Activated CD8-positive, alpha-beta memory T cell treated with anti-CD3 and anti-CD28 coated beads, Interleukin-2, amount 10 ng/mL, durations not matched to agents 7 days and 5 days (primary cell): ENCODE measurements at places on chromosomes 3 and 15. TPM values are rescaled to one million over a fixed set of nuclear protein-coding genes. Genes with fewer than 3 reads are reported as not detected.

GRCh38 chr15:37764733-37765191, 169.7 kb upstream of the TMCO5A start:
- H3K36me3 ChIP-seq: no peaks in the 10 kb centered on the region
- peaks cover 4% of the 10 kb centered on the region for H3K4me1 ChIP-seq
- no peaks in the 10 kb centered on the region for H3K27me3 ChIP-seq
- H3K27ac ChIP-seq: no peak overlapping the region

- H3K4me3 ChIP-seq: no peak overlapping the region
- peaks cover 5% of the 10 kb centered on the region for H3K4me1 ChIP-seq
- H3K27me3 ChIP-seq: peaks cover 33% of the 10 kb centered on the region
- DNase-seq: no peak
- H3K27ac ChIP-seq: no peak overlapping the region
These were observed 51.7 kb downstream of the SPATA12 start for GRCh38 chr3:57112206-57112605.

- H3K27me3 ChIP-seq: no peaks in the 10 kb centered on the region
- no peak for DNase-seq
- no peak overlapping the region for H3K27ac ChIP-seq
- no peaks in the 10 kb centered on the region for H3K36me3 ChIP-seq
- H3K4me3 ChIP-seq: no peak overlapping the region
These were observed 315.2 kb downstream of the CLSTN2 start for GRCh38 chr3:140250010-140250855.

DNA sequence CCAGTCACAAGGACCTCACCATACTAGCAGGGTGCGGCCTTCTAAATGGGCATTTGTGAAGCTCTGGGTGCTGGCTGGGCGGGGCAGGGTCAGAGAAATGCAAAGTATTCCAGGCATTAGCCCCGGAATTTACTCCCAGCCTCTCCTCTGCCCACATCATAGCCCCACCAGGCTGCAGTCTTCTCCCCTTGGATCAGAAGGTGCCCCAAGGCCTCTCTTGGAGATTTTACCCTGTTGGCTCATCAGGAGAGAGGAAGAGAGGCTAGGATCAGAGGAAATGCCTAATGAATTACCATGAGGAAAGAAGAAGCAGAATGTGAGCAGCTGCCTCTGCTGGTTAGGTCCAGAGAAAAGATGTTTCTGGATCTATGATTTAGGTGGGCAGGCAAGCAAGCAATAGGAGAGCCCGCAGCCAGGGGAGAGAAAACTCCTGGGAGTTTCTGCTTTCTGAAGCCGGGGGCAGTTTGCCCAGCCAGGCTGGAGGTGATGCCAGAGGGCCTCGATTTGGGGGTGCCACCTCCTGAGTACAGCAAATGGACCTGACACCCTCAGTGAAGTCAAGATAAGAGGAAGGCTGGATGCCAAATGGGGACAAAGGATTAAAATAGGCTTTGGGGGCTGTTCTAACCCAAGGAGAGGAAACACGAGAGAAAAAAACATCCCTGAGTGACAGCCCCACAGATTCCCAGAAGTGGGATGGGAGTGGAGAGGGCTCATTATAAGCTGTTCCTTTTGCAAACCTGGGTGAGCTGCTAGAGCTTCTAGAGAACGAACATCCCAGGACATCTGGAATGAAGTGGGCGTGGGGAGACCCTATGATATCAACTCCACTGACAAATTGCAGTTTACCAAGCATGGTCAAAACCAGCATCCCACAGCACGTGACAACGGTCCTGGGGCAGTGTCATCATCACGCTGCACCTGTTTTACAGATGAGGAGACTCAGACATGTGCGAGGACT, 65.4 kb downstream of the BDH1 start:
- no peak overlapping the region for H3K4me3 ChIP-seq
- no peak overlapping the region for H3K27ac ChIP-seq
- H3K36me3 ChIP-seq: no peaks in the 10 kb centered on the region
- no peaks in the 10 kb centered on the region for H3K4me1 ChIP-seq
- H3K27me3 ChIP-seq: peaks cover 31% of the 10 kb centered on the region
- no peak for DNase-seq

GRCh38 chr3:164186095-164186494, 892.2 kb downstream of the SI start:
- H3K36me3 ChIP-seq: no peaks in the 10 kb centered on the region
- no peak overlapping the region for H3K4me3 ChIP-seq
- H3K4me1 ChIP-seq: no peaks in the 10 kb centered on the region
- no peak for DNase-seq
- no peak overlapping the region for H3K27ac ChIP-seq

DNA sequence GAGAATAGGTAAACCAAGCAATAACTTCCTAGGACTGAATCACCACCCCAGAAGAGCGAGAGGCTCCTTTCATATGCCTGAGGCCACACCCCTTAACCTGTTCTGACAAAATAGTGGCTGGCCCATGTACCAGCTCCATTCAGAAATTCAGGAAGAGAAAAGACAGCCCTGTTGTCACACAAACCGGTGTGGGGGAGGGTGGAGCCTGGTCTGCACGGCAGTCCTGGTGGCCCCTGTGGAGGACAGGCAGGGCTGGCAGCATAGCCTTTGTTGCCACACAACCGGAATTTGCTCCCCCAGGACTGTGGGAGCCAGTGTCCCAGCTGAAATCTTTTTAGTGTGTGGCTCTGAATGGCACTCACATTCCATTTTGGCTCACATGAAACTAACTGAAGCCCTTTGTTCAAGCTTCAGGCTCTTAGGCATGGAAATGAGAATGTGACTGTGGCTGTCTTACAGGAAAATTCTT, 23.8 kb downstream of the RLBP1 start:
- peak; percentile 47 for DNase-seq
- peak overlapping the region; percentile 71 for H3K27ac ChIP-seq
- H3K4me3 ChIP-seq: no peak overlapping the region
- H3K4me1 ChIP-seq: peaks cover 20% of the 10 kb centered on the region
- H3K27me3 ChIP-seq: no peaks in the 10 kb centered on the region

DNA sequence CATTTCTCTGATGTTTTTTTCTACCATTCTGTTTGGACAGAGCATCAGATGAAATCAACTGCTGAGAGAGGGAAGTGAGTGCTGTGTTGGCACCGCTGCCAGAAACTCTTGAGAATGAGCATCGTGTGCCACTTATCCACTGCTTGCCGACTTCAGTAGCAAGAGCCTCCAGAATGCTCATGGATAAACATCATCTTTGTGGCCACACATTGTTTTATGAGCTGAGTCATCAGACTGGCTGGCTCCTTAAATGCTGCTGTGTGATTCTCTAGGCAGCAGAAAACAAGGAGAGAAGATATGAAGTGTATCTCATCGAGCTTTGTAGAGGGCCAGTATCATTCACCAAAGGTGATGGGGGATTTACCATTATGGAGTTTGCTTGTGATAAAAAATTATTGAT, 3.4 kb upstream of the DOCK3 start:
- H3K4me1 ChIP-seq: peaks cover 9% of the 10 kb centered on the region
- no peak for DNase-seq
- H3K27me3 ChIP-seq: peaks cover 57% of the 10 kb centered on the region
- H3K27ac ChIP-seq: no peak overlapping the region
- no peak overlapping the region for H3K4me3 ChIP-seq

GRCh38 chr3:190014940-190015339, 105.8 kb downstream of the P3H2 start:
- no peak overlapping the region for H3K4me3 ChIP-seq
- H3K27ac ChIP-seq: no peak overlapping the region
- peaks cover 13% of the 10 kb centered on the region for H3K27me3 ChIP-seq
- DNase-seq: no peak
- H3K36me3 ChIP-seq: no peaks in the 10 kb centered on the region

GRCh38 chr15:101052031-101052620, 133.0 kb downstream of the LRRK1 start:
- no peaks in the 10 kb centered on the region for H3K4me1 ChIP-seq
- H3K4me3 ChIP-seq: no peak overlapping the region
- H3K27ac ChIP-seq: no peak overlapping the region
- peak; percentile 37 for DNase-seq
- H3K36me3 ChIP-seq: no peaks in the 10 kb centered on the region

- H3K4me1 ChIP-seq: peaks cover 13% of the 10 kb centered on the region
- peak; percentile 62 for DNase-seq
- no peak overlapping the region for H3K27ac ChIP-seq
- peaks cover 10% of the 10 kb centered on the region for H3K27me3 ChIP-seq
- peaks cover 3% of the 10 kb centered on the region for H3K36me3 ChIP-seq
These were observed 62.7 kb upstream of the ZNF148 start for GRCh38 chr3:125437631-125438435.

DNA sequence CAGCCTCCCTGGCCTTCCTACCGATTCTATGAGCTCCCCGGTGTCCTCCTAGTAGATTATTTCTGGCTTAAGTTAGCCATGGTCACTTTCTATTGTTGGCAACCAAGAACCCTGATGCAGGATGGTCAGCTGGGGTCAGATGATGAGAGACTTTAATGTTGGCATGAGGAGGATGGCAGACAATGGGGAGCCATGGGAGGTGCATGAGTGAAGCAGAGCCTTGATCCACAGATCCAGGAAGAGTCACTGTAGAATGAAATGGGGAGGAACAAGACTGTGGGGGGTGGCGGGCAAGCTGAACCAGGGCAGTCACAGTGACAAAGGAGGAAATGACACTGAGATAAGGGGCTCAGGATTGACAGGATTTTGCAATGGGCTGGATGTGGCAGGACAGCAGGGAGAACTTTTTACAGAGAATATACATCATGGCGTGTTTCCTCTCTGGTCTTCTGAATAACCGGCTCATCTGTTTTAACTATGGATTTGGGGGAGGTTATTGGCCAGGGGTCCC, 60.9 kb downstream of the RPLP1 start:
- H3K27me3 ChIP-seq: peaks cover 34% of the 10 kb centered on the region
- H3K4me3 ChIP-seq: no peak overlapping the region
- peaks cover 1% of the 10 kb centered on the region for H3K36me3 ChIP-seq
- DNase-seq: no peak

DNA sequence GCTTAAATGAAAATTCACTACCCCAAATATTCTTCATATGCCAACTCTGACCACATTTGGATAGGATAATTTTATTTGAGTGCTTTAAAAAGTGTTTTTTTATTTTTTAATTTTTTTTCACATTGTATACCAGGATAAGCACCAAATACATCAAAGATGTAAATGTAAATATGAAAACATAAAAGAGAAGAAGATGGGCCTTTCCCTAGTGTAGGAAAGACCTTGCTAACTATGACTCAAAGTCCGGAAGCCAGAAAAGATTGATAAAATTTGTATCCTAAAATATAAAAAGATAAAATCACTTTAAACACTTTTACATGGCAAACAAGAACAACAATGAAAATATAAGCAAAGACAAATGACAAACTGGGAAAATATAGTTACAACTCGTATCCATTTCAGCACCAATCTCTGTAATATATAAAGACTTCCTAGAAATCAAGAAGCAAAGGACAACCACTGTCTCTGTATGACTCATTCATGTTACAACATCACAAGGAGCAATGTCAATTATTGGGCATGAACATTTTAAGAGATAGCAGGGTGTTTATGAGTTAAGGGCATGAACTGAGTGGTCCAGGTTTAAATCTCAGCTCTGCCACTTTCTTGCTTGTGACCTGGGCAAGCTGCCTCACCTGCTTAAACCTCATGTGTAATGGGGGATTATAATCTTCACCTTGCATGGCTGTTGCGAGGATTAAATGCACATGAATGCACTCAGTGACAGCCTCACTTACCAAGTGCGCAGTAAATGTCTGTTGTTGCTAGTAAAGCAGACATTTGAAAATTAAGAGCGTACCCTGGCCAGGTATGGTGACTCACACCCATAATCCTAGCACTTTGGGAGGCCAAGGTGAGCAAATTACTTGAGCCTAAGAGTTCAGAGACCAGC, 25.3 kb upstream of the ARHGEF3 start:
- peaks cover 38% of the 10 kb centered on the region for H3K4me1 ChIP-seq
- H3K36me3 ChIP-seq: peaks cover 5% of the 10 kb centered on the region
- no peak for DNase-seq

- H3K4me1 ChIP-seq: no peaks in the 10 kb centered on the region
- no peak overlapping the region for H3K27ac ChIP-seq
- no peak overlapping the region for H3K4me3 ChIP-seq
- no peaks in the 10 kb centered on the region for H3K36me3 ChIP-seq
- no peaks in the 10 kb centered on the region for H3K27me3 ChIP-seq
- DNase-seq: no peak
These were observed 148.0 kb upstream of the OSTN start for GRCh38 chr3:191051037-191051436.

DNA sequence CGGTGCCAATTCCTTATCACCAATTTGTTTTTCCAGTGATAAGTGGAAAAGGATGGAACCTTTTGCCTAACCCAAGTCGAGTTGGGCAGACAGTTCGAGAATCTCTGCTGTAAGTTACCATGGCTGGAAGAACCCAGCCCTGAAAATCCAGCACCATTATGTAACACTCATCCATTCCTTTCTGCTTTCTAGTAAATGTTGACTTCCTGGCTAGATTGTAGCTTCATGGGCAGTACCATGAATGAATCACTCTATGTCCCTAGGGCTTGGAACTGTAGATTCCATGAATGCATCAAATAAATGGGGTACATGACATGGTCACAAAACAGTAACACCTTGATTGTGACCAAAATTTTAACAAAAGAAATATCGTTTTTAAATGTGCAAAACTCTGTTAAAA, 14.0 kb downstream of the CHCHD4 start:
- H3K27ac ChIP-seq: no peak overlapping the region
- H3K4me1 ChIP-seq: peaks cover 2% of the 10 kb centered on the region
- H3K4me3 ChIP-seq: no peak overlapping the region

GRCh38 chr3:88151358-88151757, 1.6 kb downstream of the C3orf38 start:
- H3K36me3 ChIP-seq: peaks cover 32% of the 10 kb centered on the region
- H3K27ac ChIP-seq: peak overlapping the region; percentile 59
- peaks cover 46% of the 10 kb centered on the region for H3K4me1 ChIP-seq
- DNase-seq: no peak

DNA sequence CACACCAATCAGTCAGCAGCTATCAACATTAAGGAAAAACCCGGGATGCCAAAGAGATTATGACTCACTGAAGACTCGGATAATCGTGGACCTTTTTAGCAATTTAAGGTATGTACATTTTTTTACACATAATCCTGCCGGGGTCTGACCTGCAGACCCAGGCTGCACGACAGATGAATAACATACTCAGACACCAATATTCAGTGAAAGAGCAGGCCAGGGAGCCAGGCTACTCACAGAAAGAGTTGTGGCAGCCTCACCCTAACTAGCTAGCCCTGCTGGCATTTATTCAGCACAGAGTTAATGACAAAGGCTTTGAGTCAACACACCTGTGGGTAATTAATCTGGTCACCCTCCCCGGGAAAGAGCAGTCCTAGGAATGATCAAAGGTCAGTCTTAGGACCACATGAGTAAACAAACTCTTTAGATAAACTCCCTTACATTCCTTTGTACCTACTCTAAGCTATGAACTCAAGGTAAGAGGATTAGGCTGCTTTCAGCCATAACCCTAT, 727.5 kb downstream of the TBL1XR1 start:
- H3K27me3 ChIP-seq: no peaks in the 10 kb centered on the region
- no peaks in the 10 kb centered on the region for H3K36me3 ChIP-seq
- H3K4me1 ChIP-seq: no peaks in the 10 kb centered on the region
- no peak for DNase-seq
- H3K27ac ChIP-seq: no peak overlapping the region
- H3K4me3 ChIP-seq: no peak overlapping the region

- peak overlapping the region; percentile 77 for H3K27ac ChIP-seq
- DNase-seq: peak; percentile 77
- no peaks in the 10 kb centered on the region for H3K27me3 ChIP-seq
- H3K4me1 ChIP-seq: peaks cover 58% of the 10 kb centered on the region
- no peak overlapping the region for H3K4me3 ChIP-seq
These were observed 31.9 kb downstream of the EHD4 start for GRCh38 chr15:41940441-41940857.

The GOLGA8J gene
- 1.1 TPM for total RNA-seq

The C2CD4A gene
- total RNA-seq: not detected

The CISH gene
- 266 TPM for total RNA-seq

The SLC51B gene
- total RNA-seq: not detected

The SCN11A gene
- total RNA-seq: 0.05 TPM

The EXD1 gene
- not detected for total RNA-seq

The LRRIQ4 gene
- 0.23 TPM for total RNA-seq
